Left lung (tissue), 14 donors: ENCODE measurements at places on chromosomes 2 and 18. TPM values are rescaled to one million over a fixed set of nuclear protein-coding genes. Genes with fewer than 3 reads are reported as not detected.

DNA sequence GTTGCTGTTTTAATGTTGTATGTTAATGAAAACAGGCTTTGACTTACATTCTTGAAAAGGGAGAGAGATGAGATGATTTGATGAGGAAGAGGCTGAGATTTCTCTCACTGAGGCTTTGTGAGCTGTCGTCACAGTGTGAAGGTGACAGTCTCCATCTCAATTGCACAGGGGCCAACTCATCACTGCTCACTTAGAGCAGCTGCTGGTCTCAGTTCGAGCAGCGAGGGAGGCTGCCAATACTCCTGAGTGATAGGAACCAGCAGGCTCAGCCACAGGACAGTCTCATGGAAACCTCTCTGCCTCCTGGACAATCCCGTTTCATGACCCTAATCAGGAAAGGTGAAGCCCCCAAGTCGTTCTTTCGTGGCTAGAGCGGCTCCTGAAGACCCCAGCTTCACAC lies 170.7 kb upstream of the SOX11 start:
- DNase-seq, result no peak

GRCh38 chr18:60656553-60656952 lies 284.0 kb upstream of the MC4R start:
- no peak for DNase-seq

- DNase-seq, result no peak
Observed at GRCh38 chr18:10232062-10232461, 222.4 kb upstream of the APCDD1 start.

DNA sequence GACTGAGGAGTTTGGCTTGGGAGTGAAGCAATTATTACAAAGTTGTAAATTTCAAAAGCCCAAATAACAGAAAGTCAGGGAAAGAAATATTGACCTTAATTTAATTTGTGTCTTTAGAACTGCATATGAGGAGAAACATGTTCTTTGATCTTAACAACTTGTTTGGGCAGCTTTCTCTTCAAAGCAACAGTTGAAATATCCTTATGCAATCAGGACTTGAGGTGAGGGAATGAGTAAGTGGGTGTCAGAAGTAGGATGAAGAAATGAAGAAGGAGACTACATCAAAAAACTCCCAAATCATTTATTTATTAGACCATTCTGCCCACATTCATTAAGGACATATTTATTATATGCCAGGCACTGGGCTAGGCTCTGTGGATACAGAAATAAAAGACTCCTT lies 129.4 kb downstream of the GCA start:
- DNase-seq, result no peak

GRCh38 chr2:101395545-101396315 lies 8.4 kb upstream of the CREG2 start:
- DNase-seq, result no peak

DNA sequence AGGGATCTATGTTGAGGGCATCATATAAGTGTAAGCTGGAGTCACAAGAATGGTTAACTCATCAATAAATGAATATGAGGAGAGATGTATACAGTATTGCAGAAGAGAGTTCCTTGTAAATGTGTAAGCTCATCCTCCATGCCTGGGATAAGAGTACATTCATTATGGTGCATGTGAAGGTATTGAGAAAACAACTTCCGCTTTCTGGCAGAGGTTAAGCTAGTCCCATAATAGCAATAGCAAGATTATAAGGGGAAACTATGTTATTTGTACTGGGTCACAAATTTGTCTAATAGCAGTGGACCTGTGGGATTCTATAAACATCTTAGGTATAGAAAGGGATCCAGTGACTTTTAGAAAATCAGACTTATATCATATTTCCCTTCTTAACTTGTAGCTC lies 44.1 kb downstream of the SCN2A start:
- no peak for DNase-seq

GRCh38 chr2:208315081-208315788 lies 49.2 kb downstream of the PIKFYVE start:
- DNase-seq, result no peak

GRCh38 chr2:113240915-113241911 lies 37.5 kb downstream of the PAX8 start:
- no peak for DNase-seq

DNA sequence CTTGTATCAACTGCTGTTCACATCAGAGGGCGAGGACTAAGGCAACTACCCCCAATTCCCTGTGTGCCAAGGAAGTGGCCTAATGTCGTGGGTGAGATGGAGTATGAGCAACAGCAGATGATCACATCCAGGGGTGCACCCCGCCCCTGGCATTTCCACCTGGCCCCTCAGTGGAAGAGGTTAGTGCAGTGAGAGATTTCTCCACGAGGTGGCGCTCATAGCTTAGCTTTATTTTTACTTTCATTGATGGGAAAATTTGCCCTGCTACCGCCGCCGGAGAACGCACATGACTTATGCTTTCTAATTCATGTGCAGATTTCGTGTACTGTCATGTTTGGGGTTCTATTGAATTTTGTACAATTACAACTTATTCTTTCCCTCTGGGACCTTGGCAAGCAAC lies 470.6 kb upstream of the MEX3C start:
- DNase-seq, result no peak

- DNase-seq, result peak; percentile 81
Observed at GRCh38 chr2:28356095-28356911, 36.4 kb upstream of the FOSL2 start.

ELOA2 gene
- total RNA-seq, result not detected
